Aorta (tissue), 5 donors: ENCODE measurements at places on chromosomes 3 and 15.
A peak's percentile ranks its signal among the peaks of the same experiment; 100 is the strongest.

DNA sequence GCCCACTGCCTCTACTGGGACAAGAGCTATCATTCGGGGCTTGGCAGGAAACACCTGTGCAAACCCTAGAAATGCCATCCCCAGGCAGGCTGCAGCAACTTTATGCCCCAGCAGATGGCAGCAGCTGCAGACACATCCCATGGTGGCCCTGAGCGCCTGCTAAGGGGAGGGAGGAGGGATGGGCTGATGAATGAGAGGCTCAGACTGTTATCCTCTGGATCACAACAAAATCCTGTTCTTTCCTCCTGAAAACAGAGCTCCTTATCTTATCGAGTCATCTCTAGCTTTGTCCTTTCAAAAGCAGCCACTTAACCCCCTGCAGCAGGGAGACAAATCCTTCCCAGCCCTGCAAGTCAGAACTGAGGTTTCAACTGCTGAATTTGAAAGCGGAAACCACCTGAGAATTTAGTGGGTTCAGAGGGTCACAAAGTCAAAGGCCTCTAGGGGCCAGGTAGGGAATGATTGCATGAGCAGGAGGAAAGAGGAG, 90.6 kb upstream of the PROK2 start:
- DNase-seq = peak; percentile 89

DNA sequence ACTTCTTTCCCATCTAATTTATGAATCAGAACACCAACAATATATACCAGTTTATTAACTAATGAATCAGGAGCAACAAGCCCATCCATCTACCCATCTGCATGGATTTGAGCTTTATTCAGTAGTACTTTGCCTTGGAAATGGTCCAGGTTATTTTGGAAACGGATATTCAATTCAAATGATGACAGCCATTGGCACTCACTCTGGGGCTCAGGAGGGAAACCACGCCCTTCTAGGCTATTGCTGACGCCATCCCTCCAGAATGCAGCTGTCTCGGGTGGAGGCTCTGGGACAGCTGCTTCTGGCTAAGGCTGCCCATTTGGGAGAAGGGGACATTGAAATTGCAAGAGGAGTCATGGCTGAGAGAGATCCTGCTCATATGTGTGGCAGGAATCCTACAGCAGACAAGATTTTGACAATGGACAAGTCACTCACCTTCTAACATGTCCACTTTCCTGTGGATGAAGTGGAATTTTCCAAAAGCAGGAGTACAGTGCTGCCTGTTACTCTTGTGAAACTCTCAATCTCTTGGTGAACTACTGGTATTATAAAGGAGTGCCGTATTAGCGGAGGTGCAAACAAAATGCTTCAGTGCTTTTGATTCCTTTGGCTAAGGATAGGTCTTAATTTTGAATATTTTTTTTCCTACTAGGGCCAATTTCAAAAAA, 29.3 kb upstream of the TRAK1 start:
- DNase-seq = peak; percentile 88

- DNase-seq = no peak
Measured at GRCh38 chr15:98901434-98902072, 106.0 kb downstream of the PGPEP1L start.

DNA sequence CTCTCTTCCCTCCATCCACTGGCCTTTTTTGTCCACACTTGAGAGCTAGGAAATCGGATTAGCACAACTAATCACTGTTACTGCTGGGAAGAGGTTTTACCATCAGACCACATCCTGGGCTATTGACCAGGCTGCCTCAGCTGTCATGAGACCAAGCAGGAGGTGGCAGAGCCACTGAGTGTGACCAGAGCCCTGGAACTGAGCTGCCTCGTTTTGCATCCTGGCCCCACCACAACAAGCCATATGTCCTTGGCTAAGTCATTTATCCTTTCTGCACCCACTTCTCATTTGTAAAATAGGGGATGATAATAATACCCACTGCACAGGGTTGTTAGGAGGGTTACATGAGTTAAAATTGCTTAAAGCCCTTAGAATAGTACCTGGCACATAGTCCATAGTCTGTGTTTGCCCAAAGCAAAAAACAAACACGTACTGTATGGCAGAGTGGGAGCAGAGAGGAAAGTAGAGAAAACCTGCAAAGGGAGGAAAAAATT, 34.1 kb downstream of the TMEM158 start:
- no peak for DNase-seq

GRCh38 chr3:168709073-168709472, 613.3 kb upstream of the GOLIM4 start:
- no peak for DNase-seq

DNA sequence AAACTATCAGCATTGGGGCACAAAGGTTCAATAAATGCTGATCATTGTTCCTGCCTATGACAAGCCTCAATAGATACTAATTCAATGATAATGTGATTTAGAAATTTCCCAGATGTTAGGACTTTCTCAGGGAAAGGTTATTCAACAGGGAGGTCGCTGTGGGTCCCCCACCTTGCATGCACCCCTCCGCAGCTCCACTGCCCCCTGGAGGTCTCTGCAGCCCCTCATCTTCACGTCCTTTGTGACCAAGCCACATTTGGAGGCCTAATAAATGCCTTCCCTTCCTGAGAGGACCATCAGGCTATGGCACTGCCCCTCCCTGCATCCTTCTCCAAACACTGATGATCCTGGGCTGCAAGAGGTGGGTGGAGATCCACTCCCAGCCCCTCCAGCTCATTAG, 50.2 kb downstream of the NOX5 start:
- no peak for DNase-seq

- no peak for DNase-seq
Measured at GRCh38 chr15:23869396-23869795, 182.3 kb upstream of the NDN start.

DNA sequence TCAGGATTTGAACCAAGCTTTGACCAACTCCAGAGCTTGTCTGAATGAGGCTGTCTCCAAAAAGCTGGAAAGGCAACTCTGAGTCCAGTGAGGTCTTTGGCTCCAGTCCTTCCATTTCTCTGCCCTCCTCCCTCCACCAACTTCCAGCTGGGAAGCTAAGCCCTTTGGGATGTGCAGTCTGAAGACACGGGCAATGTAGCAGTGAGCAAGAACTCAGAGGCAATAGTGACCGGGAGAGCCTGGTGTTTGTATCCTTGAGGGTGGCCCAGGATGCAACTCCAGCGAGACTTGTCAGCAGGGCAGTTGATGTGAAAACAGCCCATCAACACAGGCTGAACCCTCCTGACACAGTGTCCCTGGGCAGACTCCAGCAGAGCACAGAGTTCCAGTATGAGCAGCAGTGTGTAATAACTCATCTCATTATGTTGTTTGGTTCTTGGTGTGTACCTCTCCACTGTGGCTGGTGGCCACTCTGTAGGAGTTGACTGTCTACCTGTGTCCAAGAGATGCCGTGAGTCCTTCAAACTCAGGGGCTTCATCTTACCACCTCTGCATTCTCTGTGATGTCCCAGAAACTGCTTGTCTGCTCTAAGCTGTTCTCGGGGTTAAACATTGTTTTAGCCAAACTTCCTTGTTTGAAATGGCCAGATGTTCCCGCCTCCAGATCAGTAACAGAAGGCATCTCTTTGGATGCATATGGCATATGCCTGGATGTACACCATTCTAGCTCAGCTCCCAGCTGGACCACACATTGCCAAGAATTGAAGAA, 6.6 kb downstream of the CDCP1 start:
- no peak for DNase-seq

- no peak for DNase-seq
Measured at GRCh38 chr3:128991355-128991895, 2.5 kb downstream of the CFAP92 start.

DNA sequence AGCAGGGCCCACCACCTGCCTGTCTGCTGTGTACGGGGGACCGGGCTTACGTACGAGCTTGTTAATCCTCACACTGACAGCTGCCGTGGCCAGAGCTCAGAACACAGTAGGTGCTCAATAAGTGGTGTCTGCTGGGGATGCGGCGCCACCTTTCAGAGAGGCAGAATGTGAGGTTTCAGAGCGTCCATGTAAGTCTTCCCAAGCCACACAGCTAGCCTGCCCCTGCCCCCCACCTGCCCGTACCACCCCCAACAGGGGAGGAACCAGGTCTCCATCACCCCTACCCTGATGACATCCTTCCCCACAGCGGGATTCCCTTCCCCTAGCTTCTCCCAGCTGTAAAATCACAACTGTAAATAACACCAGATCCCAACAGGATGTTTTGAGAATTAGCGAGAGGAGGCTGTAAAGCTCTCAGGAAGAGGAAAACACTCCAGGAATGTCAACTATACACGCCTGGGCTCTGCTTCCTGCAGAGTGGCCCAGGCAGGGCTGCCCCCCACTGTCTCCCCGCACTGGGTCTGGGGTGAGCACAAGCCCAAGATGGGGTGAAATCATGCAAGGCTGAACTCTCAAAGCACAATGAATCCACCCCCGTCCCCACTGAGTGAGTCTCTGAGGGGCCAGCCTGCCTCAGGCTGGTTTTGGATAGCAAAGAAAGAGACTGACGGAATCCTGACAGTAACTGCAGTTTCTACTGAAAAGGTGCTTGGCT, 250.1 kb upstream of the LYSMD4 start:
- DNase-seq = no peak

GRCh38 chr15:70195587-70196305, 98.0 kb upstream of the TLE3 start:
- peak; percentile 93 for DNase-seq

- no peak for DNase-seq
Measured at GRCh38 chr15:97501291-97501690, 459.2 kb upstream of the ARRDC4 start.

- DNase-seq = no peak
Measured at GRCh38 chr3:36648241-36649034, 115.9 kb downstream of the DCLK3 start.
